ENCODE measurements at places on chromosomes 3 and 15.

- DNase-seq: no peak
Observed at GRCh38 chr3:38587548-38588131, 61.8 kb downstream of the SCN5A start.

- no peak for DNase-seq
Observed at GRCh38 chr3:187783098-187783497, 37.8 kb upstream of the BCL6 start.

DNA sequence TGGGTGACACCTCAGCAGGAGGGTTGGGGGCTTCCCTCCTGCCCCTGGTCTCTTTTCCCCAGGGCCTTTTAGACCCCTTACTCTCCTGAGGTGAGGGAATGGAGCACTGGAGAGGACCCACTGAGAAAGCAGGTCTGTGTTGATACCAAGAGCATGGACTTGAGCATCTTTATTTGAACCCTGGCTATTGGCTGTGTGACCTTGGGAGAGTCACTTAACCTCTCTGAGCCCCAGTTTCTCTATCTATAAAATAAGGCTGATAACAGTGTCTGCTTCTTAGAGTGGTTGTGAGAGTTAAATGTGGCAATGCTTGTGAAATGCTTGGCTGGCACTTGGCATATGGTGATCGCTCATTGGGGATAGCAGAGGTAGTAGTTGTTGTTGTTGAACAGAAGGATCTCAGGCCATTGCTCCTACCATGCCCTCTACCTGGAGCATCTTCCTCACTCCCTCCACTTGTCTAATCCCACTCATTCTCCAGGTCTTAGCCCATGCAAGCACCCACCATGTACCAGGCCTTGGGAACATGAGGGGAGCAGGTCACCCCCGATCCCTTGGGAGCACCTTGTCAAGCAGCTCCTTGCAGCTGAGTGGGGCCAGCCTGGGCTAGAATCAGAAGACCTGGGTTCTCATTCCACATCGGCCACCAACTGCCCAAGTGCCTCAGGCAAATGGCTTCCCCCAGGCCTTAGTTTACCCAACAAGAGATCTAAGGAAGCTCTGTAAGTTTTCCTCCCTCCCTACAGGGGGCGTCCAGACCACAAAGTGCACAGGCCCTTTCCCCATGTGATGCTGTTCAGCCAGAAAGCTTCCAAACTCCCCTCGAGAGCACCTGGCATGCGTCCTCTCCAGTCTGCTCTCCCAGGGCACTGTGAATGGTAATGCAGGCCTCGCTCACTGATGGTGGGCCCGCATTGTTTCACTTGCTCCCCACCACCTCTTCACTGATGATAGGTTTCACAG is 96.7 kb downstream of the LSM3 start:
- no peak for DNase-seq

DNA sequence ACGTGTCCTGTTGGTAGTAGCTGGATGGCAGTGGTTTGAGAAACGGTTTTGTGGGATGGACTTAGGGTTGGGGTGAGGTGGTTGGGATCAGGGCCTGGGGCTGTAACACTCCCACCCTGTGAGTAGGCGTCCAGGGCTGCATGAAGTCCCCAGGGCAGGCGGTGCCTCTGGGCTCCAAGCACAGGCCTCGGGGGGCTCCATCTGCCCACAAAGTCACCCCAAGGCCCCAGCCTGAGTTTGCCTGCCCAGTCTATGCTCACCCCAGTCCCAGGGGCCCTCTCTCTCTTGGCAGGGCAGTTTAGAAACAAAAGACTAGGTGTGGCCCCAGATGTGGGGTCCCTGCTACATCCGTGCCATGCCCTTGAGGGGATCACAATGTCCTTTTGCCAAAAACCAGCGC is 86.9 kb upstream of the PRR23E start:
- no peak for DNase-seq

DNA sequence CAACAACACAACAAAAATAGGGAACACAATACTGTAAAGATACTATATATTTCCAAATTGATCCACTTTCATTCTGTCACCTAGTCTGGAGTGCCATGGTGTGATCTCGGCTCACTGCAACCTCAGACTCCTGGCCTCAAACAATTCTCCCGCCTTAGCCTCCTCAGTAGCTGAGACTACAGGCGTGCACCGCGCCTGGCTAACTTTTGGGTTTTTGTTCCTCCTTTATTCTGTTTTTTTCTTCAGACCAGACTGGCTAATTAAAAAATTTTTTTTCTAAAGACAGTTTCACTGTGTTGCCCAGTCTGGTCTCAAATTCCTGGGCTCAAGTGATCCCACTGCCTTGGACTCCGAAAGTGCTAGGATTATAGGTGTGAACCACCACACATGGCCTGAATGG is 5.3 kb downstream of the BCL2L10 start:
- DNase-seq: no peak

DNA sequence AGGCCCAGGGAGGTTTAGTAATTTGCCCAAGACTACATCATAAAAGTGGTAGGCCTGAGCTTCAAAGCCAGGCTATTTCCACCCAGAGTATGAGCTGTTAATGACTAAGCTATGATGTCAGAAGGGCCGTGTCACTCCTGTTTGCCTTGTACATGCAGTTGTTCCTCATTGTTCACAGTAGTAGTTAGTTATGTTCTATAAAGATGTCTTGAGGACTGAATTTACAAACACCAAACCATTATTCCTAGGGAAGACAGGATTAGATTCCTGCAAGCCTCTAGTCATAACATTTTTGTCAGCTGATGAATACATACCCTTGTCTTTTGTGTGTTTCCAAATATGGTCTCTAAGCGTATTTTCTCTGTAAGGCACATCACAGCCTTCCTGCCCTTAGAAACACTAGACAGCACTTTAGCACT is 20.9 kb upstream of the LARS2 start:
- no peak for DNase-seq

GRCh38 chr3:161199926-161200325 is 21.2 kb upstream of the NMD3 start:
- no peak for DNase-seq

- DNase-seq: no peak
Observed at GRCh38 chr3:181955566-181955965, 243.8 kb downstream of the SOX2 start.

- no peak for DNase-seq
Observed at GRCh38 chr3:20456511-20456910, 270.5 kb upstream of the SGO1 start.

GRCh38 chr3:107345822-107346405 is 31.3 kb upstream of the CCDC54 start:
- DNase-seq: no peak

DNA sequence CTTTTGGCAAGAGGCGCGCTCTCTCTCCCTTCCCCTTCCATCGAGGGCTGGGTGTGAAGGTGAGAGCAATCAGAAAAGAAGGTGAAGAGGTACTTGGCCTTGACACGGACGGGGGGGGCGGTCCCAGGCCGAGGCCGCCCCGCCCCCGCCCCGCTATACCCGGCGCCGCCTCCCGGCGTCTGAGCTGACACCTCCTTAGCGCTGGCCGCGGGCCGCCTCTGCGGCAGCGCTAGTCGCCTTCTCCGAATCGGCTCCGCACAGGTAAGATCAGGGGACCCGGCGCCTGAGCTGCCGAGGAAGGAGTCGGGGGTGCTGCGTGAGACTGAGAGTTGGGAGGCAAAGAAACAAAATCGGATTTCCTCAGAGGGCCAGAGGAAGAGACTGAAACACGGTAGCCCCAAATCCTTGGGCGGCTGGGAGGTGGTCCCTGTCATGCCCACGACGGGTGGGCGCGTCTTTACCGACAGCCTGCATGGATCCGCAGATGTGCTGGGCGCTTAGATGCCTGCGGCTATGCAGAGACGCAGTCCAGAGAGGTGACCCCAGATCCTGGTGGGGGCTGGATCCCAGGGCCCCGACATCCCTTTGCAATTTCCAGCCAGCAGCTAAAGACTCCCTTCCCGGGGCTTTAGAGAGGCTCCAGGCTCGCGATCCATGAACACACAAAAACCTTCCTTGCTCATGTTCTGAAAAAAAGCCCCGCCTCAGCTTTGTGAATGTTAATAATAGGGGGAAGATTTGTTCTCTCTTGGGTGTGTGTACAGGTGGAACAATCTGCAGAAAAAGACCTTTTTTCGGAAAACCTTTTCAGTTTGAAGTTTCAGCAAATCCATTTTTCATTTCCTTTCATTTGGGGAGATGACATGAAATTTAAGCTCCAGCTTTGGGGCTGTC is at the start of gene ENTPD3:
Gene ENTPD3, plus strand, starts transcription at position 184 of the 894 bp plus-strand sequence. CDS start 874 bp downstream, outside the sequence.
- peak; percentile 5 for DNase-seq

DNA sequence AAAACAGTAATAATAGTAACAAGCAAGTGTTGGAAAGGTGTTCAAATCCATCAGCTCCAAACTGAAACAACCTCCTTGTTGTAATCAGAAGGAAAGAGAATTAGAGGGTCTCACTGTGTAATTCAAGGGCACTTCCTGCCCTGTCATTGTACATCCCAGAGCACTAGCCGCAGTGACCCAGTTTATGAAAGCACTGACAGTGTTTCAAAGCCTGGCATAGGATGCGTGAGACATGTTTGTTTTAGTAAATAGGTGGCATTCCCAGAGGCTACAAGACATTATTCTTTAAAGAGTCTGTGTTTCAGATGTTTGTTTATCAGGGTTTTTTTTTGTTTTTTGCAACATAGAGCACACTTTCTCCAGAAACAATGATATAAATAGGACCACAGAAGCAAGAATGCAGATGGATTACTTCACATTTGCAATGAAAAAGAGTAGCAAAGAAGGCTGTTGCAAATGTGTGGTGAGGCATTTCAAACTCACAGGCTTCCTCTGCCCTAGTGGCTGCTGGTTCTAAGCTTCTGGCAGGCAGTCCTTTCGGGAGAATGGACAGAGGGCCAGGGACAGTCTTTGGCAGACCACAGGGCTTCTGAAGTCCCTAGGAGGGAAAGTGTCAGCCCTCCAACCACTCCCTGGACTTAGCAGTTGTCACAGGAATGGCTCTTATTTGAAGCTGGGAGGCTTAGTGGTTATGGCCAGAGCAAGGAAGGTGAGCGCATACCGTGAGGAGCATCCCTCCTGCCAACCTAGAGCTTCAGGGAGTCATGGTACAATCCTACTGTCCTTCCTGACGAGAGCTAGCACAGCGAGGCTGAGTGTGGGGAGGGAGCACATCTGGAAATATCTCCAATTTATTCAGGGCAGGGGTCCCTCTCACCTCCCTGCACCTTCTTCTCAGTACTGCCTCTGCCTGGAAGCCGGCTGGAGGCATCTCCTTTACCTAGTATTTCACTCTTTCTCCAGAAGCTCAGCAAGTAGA is 31.4 kb upstream of the TIPARP start:
- no peak for DNase-seq

DNA sequence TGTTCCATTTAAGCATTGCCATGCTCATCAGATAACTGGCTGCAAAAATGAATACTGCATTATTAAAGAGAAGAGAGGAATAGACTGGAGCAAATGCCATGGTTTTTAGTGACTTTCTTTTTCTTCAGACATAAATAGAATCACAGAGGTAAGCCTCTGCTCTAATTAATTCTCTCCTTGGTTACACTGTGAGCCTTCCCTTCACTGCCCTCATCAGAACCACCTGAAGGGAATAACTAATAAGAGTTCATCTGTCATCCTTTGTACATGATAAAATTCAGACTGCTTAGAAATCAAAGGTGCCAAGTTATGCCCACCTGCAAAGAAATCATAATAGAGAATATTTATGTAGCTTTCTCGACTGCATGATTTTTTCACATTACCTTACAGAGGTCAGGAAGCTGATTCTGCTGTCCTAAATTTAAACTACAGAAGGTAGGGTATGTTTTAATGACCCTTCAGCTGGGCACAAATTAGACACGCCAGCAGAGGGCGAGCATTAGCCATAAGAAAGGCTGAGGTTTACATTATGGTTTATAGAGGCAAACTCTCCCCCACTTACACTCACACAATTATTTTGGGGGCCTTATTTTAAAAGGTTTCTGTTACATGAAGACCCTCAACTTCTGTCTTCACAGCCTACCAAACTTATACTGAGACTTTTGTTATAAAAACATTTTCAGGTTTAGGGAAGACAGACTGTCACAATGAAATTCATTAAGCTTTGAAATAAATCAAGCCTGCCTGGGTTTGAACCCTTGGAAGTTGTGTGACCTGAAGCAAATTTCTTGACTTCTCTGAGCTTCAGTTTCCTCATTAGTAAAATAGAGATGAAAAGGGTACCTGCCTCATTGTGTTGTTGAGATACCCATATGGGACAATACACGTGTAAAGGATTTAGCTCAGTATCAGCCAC is 15.3 kb upstream of the UNC13C start:
- peak; percentile 2 for DNase-seq

DNA sequence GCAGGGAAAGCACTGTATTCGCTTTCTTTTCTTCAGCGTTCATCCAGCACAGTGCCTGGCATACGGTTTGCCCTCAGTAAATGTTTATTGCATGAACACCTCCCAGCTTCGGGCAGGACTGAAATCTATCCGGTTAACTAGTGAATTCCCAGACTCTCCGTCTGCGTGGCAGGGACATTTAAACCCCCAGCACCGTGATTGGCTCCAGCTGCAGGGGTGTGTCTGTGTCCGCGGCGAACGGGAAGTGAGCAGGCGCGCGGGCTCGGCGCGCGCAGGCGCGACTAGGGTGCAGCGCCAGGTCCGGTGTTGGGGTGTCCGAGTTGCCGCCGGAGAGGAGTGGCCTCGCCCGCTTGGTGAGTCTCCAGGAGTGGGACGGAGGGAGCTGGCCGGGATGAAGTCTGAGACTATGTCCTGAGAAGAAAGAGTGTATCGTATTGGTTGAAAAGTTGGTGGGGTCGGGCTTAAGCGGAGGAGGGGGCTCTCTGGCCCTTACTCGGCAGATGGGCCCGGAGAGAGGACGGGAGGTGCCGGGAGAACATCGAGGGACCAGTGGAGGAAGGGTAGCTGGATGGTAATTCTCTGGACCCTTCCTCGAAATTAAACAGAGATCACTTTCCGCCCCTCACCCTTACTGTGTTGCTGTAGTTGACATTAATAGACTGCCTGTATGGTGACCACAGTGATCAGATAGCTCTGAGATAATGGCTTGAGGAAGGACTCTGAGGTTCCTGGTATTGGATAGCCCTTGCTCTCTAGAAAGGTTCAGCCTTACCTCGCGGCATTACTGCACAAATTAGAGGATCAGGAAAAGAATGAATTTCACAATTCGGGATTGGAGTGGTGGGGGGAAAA is at the start of gene SNAP23:
Gene SNAP23, plus strand, starts transcription at position 274 of the 852 bp plus-strand sequence. CDS start 16,213 bp downstream, outside the sequence.
- peak; percentile 75 for DNase-seq

DNA sequence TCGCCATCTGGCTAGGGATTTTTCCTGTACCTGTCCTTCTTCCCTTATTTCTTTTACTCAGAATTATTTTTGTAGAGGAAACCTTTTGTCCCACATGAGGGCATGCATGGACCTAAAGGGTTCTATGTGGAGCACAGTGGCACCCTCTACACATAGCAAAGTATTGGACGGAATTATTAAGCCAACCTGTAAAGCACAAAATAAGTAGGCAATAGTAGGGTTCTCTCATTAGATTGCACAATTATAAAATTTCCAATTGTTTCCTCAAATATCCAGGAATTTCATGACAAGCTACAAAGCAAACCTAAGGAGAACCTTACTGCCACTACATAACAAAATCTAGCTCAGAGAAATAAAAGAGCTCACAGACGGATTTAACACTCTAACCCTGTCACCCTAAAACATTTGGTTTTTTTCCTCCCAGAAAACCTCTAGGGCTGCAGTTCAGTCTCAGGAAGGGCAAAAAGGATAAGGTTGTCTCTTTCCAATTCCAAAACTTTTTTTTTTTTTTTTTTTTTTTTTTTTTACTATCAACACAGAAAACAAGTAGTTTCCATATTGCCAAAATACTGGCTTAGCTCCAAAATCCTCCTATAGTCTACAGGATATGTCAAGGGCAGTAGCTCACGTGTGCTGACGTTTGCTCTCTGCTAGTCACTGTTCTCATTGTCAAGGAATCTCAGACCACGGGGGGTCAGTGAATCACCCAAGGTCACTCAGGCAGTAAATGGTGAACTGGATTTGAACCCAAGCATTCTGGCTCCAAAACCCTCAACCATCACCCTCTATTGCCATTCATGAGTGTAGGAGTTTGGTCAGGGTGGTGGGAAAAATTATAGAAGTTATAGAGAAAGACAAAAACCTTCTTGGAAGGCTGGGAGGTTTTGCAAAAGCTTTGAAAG is 52.3 kb downstream of the NCEH1 start:
- DNase-seq: no peak

Data from CD4-positive, alpha-beta T cell (primary cell).